EH (cell line): ENCODE measurements at places on chromosomes 4 and X.

DNA sequence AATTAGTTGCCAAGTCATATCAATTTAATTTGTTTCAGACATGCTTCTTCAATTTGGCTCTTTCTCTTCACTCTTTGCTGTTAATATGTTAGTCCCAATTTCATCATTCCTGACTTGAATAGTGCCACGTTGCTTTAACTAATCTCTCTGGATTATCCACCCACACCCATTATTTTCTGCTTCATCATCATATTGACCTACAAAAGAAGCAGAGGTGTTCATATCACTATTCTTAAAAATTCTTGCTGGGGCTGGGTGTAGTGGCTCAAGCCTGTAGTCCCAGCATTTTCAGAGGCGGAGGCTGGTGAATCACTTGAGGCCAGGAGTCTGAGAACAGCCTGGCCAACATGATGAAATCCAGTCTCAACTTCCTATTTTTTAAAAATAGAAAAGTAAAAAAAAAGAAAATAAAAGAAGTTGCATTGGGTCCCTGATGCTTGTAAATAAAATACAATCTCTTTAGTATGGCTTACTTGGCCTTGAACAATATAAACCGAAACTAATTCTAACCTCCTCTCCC lies 65.7 kb upstream of the KCNIP4 start:
- peak; percentile 55 for DNase-seq

DNA sequence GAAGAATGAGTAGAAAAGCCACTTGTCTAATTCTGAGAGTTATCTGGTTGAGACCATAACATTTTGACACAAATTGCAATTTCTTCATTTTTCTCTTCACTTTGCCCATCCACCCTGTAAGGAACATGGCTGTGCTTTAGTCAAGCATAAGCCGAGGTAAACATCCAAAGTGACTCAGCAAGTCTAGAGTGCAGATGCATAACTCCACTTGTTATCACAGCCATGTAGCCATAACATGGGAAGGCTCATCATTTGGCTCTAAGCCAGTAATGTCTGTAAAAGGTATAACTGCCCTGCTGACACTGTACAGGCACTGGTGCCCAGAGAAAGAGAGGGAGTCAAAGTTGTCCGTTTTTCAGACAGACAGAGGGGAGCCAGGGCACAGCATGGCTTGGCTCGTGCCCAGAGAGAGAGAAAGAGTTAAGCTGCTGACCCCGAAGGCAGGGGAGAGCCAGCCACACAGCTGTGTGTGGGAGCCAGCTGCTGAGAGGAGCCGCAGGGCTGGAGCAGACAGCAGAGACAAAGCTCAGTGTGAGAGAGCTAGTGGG lies 76.9 kb upstream of the EXOC1L start:
- DNase-seq: peak; percentile 34

DNA sequence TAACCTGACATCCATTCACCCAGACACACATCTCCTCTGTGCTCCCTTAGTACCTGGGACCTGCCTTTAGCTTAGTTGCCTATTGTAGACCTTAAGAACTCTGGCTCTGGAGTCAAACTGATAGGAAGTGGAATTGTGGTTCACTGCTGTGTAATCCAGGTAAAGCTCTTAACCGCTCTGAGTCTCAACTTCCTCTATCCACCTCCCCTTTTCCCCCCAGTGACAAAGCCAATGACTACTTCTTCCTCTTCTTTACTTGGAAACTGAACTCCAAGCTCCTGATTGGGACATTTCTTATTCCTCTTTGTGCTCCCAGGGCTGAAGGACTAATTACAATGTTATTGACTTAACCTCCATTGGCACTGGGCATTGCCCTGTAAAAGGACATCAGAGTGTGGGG lies 94.1 kb downstream of the DRD5 start:
- DNase-seq: no peak

- DNase-seq: peak; percentile 58
Observed at GRCh38 chr4:187632260-187632995, 363.1 kb upstream of the ZFP42 start.

- DNase-seq: no peak
Observed at GRCh38 chr4:36269101-36269500, 12.3 kb upstream of the DTHD1 start.

GRCh38 chr4:83387476-83388312 lies 53.0 kb upstream of the HPSE start:
- DNase-seq: no peak

GRCh38 chr4:166972071-166972470 lies 262.2 kb downstream of the SPOCK3 start:
- no peak for DNase-seq

- DNase-seq: no peak
Observed at GRCh38 chrX:119381349-119381944, 17.7 kb upstream of the SLC25A43 start.

GRCh38 chrX:10259716-10260115 lies 102.9 kb downstream of the CLCN4 start:
- DNase-seq: peak; percentile 89

DNA sequence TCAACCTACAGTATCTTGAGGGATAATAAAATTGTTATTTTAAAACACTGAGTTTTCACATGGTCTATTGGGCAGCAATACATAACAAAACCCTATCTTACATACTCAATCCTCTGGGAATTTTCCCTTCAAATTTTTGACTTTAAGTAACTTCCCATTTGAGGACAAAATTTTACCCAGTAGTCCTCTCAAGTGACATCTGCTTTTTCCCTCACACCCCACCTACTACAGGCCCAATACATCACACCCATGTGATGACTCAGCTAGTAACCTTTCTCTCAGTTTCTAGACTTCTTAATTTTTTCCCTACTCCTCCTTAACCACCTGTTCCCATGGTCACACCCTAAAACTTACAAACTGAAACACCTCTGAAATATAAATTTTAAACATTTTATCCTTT lies 12.2 kb upstream of the RAP1GDS1 start:
- no peak for DNase-seq

- DNase-seq: no peak
Observed at GRCh38 chr4:12084690-12085089, 656.0 kb upstream of the HS3ST1 start.

- no peak for DNase-seq
Observed at GRCh38 chr4:45172636-45173035, 446.3 kb upstream of the GNPDA2 start.

DNA sequence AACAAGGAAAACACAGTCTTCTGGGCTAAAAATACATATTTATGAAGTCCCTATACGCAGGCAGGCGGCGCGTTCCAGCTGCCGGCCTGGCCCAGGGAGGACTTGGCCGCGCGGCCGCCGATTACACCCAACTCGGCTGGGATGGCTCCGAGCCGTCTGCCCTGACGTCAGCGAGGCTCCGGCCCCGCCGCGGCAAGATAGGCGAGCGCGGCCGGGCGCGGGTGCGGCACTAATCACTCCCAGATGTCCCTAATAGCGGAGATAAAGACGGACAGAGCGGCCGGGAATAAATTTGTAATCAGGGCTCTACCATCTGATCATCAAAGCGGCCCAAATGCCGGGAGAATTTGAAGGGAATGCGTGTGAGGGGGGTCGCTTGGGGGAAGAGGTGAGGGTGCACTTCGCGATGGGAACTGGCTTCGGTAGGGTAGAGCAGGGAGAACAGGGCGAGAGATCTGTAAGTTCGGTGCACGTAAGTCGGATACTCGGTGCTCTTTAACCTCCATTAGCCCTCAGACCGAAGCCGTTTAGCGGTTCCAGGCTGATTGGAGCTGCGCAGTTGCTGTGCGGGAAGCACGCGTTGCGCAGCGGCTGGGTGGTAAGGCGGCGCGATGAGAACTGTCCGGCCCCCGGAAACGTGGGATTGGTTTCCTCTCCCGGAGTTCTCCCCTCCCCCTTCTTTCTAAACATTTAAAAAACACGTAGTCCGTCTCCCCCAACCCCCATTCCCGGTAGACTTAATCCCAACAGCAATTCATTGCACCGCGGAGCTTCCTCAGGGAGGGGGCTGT lies 7.7 kb downstream of the HAND2 start:
- DNase-seq: peak; percentile 89

DNA sequence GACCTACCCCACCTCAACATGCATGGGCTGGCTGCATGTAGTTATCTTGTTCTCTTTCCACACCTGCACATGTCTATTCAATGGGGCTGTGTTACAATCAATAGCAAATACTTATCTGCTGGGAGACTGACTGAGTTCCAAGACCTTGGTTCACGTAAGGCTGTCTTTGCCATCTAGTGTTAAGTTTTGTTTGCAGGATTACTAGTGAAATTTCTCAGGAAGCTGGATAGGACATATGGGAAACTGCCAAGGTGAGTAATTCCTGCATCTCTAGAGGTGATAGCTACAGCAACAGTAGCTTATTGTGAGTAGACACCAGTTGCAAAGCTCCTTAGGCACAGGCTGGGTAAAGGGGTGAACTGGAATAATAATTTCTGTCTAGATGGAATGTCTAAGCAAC lies 177.5 kb downstream of the ENOX2 start:
- DNase-seq: no peak

DNA sequence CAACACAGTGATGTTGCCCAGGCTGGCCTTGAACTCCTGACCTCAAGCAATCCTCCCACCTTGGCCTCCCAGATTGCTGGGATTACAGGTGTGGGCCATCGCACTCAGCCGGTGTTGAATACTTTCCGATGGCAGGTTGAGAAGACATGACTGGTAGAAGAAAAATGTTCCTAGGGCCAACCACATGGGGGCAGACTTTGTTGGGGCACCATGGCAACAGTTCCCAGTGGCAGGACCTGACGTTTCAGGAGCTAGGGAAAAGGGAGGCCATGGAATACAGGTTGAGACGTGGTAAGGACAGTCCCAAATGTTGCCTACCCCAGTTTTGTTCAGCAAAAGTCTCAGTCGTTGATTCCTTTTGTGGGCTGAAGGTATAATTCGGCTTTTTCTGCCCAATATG lies 134.6 kb downstream of the ASMT start:
- DNase-seq: no peak

- peak; percentile 61 for DNase-seq
Observed at GRCh38 chrX:3346501-3347259, at the start of gene MXRA5. TSS of gene MXRA5 (minus strand) at chrX:3346652. CDS start at chrX:3343833, 2,819 bp downstream.
